GM12891 (cell line): ENCODE measurements at places on chromosomes 12 and 14.

GRCh38 chr14:103155010-103155409, 31.7 kb downstream of the TNFAIP2 start:
- DNase-seq = no peak

GRCh38 chr12:79019672-79020071, 155.1 kb downstream of the SYT1 start:
- DNase-seq = no peak

DNA sequence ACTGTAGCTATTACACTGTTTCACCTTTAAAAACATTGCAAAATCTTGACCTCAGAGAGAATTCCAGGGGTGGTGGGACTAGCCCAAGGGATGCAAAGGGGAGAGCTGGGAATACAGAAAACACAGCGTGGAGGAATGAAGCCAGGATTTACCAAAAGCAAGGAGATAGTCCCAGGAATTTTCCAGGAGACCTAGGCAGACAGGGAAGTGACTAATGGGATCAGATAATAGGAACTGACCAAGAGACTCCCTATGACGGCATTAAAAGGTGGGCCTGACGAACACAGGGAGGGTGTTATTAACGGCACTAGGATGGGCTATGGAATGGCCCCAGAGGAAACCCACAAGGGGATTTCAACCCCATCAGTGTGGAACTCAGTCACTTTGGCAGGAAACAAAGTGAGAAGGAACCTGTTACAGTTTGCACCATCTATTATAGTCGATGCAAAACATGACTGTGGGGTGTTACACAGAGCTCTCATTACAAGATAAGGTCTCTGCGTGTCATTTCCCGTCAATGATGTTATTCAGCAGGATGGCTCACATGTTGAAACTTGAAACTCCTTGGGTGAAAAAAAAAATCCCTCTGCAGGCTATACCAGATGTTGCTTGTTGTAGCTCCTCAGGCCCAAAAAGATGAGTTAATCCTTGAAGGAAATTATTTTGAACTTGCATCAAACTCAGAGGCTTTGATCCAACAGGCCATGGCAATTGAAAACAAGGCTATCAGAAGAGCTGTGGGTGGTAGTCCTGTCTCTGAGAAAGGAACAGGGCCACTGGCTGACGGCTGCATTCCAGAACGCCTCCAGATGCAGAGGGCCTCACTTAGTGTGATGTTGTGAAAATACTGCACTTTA, 58.7 kb downstream of the DRAM1 start:
- no peak for DNase-seq

- no peak for DNase-seq
These were observed 22.6 kb upstream of the SNRPF start for GRCh38 chr12:95836185-95836609.

DNA sequence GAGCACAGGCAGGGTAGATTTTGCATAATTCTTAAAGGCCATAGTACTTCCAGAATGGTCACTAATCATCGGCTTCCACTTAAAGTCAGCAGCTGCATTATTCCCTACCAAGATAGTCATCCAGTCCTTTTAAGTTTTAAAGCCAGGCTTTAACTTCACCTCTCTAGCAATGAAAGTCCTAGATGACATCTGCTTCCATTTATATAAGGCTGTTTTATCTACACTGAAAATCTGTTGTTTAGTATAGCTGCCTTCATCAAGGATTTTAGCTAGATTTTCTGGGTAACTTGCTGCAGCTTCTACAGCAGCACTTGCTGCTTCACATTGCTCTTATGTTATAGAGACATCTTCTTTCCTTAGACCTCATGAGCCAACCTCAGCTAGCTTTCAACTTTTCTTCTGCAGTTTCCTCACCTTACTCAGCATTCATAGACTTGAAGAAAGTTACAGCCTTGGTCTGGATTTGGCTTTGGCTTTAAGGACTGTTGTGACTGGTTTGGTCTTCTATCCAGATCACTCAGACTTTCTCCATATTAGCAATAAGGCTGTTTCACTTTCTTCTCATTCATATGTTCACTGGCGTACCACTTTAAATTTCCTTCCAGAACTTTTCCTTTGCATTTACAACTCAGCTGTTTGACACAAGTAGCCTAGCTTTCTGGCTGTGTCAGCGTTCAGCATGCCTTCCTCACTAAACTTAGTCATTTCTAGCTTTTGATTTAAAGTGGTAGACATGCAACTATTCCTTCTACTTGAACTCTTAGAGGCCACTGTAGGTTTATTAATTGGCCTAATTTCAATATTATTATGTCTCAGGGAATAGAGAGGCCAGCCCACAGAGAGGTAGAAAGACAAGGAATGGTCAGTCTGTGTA, 209.9 kb upstream of the GARIN2 start:
- no peak for DNase-seq

DNA sequence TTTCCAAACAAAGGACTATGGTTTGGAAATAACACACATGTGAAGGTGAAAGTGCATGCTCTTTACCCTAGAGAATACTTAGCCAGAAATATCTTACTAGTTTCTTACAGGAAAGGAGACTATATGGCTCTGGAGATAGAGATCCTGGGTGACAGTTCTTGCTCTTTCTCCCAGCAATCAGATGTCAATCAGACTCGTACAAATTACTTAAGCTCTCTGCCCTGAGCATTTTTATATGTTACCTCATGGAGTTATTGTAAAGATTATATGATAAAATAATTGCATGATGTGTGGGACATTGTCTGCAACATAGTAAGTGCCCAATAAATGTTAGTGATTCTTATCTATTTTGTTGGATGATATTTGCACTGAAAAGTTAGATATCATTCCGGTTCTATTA, 76.8 kb downstream of the FAR2 start:
- no peak for DNase-seq

GRCh38 chr12:31245822-31246469, 80.0 kb downstream of the SINHCAF start:
- no peak for DNase-seq

DNA sequence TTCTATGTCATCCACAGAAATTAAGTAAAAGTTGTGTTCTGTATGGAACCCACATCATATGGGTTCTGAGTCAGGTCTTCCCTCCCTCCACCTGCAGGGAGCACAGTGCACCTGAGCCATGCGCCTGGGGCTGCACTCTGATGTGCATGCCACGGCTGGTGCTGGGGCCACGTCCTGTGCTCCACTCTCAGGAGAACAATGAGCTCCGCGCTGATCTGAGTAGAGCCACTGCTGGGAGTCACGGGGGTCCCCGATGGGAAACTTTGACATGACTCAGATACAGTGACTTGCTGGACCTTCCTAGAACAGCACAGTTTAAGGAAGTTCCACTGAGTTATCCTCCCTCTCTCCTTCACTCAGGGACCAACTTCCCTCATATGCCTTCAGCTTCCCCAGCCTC, 683.4 kb downstream of the TMEM121 start:
- no peak for DNase-seq

DNA sequence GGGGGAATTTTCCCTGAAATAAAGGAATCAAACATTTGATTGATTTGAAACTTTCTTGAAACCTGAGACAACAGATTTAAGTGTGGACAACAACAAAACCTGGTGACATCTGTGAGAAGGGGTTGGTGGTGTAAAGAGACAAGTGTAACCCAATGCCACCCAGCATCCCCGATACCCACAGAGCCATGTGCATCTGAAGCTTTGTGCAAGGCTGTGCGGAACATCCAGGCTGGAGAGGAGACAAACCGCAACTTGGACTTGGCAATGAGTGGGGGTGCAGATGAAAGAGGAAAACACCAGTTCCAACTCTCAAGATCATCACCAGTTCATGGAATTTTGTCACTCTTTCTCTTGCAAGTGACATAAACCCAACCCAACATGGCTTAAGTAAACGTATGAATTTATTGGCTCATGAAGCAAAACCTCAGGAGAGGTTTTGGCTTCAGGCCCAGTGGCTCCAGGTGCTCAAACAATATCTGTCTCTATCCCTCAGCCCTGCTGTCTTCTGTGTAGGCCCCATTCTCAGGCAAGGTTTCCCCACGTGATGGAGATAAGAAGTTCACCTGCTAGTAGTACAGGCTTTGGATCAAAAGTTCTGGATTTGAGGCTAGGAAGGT, 55.2 kb upstream of the NTF3 start:
- DNase-seq = no peak

GRCh38 chr14:98162856-98163805, 1108.9 kb downstream of the BCL11B start:
- DNase-seq = no peak

- DNase-seq = no peak
These were observed 9.3 kb upstream of the DENND5B start for GRCh38 chr12:31600252-31600651.

DNA sequence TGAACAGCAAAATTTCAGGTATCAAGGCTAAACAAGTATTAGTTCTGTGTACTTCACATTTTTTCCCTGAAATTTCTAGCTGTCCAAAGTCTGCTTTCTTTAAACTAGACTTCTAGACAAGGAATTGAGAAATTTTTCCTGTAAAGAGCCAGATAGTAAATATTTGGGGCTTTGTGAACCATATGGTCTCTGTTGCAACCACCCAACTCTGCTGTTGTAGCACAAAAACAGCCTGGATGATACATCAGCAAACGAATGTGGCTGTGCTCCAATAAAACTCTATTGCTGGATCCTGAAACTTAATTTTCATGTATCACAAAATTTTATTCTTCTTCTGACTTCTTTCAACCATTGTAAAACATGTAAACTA, 96.0 kb upstream of the SLC38A4 start:
- no peak for DNase-seq

- no peak for DNase-seq
These were observed 29.9 kb downstream of the SLC41A2 start for GRCh38 chr12:104928036-104928745.

DNA sequence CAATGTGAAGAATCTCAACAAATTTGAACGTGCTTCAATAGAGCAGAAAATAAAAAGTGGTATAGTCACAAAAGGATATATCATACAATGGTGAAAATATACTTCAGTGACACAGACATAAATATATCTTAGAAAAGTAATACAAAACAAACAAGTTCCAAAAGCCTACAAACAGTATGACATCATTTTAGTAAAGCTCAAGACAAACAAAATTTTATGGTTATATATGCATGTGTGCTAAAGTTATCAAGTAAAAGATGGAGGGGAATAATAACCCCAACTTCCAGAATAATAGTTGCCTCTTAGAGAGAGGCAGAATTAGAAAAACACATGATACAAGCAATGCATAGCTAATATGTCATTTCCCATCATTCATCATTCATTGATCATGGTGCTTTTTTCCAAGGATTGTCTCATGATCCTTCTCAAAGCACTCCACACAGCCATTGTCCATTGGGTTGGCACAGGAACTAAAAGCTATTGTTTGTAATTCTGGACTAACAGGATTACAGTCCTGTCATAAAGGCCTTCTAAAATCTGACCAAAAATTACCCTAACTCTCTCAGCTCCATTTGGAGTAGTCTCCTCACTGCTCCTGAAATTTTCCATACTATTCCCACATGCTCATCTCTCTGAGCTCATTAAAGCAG, 59.5 kb downstream of the IFNG-AS1 start:
- DNase-seq = no peak

DNA sequence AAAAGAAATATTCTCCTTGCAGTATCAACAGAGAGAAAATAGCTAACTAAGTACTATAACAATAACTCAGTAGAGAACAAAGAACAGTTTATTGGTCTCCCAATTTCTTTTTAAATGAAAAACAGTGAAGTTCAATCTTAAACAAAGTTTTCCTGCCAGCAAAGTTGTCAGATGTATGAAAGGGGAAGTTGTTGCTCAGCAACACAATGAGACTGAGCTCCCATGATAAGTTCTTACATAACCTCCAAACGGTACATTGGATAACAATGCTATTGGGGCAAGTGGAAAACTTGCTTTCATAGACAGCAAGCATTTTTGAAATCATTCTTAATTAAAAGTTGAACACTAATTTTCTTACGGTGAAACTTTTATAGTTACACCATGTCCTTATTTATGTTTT, 94.9 kb downstream of the ALG10B start:
- DNase-seq = no peak

GRCh38 chr14:21168055-21168454, 12.2 kb upstream of the OR5AU1 start:
- DNase-seq = no peak

- no peak for DNase-seq
These were observed 227.3 kb upstream of the RTL1 start for GRCh38 chr14:101130861-101131260.

GRCh38 chr12:59164991-59165718, 244.9 kb upstream of the LRIG3 start:
- DNase-seq = no peak

GRCh38 chr14:65098586-65098985, 3.7 kb downstream of the MAX start:
- DNase-seq = no peak

- no peak for DNase-seq
These were observed 394.0 kb upstream of the SYT1 start for GRCh38 chr12:78470354-78471195.

GRCh38 chr14:105365101-105365500, 33.2 kb upstream of the TEX22 start:
- DNase-seq = no peak

DNA sequence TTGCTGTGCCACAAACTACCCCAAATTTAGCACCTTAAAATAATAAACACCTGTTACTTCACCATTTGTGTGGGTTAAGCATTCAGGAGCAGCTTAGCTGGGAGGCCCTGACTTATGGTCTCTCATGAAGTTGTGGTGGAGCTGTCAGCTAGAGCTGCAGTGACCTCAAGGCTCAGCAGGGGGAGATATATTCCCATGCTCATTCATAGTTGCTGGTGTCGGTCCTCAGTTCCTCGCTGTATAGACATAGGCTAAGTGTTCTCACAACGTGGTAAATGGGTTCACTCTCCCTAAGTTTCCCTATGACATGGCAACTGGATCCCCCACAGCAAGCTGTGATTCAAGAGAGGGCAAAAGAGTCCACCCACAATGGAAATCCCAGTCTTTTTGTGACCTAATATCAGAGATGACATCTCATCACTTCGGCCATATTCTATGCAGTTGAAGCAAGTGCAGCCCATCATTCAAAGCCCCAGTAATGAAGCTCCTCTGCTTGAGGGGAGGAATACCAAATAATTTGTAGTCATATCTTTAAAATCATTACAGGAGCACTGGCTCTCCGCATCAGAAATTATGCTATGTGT, 41.1 kb downstream of the PRB3 start:
- DNase-seq = peak; percentile 14

DNA sequence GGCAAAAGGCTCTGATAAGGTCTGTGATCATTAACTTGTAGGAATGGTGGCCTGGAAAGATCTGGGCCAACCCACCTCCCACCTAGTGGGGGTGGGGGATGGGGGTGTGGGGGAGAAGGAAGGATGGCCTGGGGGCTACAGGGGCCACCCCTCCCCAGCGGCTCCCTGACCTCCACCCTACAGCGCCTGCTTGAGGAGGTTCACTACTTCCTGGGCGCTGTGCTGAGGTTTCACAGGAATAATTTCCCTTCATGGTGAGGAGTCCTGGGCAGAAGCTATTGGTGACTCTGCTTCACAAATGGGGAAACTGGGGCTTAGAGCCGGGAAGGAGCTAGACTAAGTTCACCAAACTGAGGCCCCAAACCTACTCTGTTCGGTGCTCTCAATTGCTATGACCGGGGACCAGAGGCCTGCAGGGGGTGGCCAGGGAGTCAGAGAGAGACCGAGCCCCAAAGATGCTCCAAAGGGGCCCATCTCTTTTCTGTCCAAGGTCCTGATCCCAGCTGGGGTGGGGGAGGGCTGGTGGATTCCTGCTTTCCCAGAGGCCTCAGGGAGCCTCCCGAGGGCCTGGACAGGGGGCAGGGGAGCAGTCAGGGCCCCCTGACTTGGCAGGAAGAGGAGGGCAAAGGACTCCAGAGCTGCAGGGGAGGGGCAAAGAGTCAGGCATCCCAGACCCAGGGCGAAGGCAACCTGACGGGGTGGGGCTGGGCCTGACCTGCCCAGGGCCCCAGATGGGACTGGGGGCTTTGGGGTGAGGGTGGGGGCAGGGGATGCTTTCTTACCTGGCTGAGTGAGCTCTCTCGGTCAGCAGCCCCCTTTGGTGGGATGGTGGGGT, 1.7 kb downstream of the HNF1A start:
- DNase-seq = no peak

- DNase-seq = no peak
These were observed 1.1 kb upstream of the CATSPERB start for GRCh38 chr14:91732859-91733477.
